EL (cell line): ENCODE measurements at places on chromosomes 11 and 22.

DNA sequence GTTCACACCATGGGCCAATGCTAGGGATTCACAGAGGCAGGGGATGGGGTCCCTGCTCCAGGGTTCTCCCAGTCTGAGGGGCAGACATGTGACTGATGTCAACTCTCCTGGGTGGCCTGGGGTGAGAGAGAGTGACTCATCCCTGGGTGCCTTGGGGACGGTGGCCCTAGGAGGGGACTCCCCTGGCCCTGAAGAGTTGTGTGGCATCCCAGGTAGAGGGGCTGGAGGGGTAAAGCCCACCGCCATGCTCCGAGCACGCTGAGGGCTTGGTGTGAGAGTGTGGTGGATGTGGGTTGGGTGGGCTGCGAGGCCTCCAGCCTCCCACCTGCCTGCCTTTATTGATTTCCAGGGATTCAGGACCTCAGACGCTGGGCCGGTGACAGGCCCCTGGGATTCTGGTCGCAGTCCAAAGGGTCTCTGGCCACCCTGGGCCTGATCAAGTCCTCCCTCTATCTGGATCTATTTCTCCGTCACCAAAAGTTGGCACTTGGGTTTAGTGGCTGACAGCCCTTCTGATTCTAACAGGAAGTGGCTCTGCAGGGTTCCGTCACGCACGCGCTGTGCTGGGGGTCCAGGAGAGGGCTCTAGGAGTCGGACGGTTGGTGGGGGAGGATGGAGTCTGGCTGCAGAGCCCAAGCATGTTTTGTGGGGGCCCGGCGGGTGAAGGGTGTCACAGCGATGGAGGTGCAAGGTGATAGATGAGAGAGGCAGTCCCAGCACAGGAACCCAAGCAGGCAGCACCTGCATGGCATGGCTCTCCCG, 27.3 kb upstream of the WNT7B start:
- no peak for DNase-seq

- no peak for DNase-seq
These were observed 107.1 kb downstream of the GAB2 start for GRCh38 chr11:78310500-78310909.

GRCh38 chr11:7645206-7645605, 28.1 kb downstream of the CYB5R2 start:
- no peak for DNase-seq

DNA sequence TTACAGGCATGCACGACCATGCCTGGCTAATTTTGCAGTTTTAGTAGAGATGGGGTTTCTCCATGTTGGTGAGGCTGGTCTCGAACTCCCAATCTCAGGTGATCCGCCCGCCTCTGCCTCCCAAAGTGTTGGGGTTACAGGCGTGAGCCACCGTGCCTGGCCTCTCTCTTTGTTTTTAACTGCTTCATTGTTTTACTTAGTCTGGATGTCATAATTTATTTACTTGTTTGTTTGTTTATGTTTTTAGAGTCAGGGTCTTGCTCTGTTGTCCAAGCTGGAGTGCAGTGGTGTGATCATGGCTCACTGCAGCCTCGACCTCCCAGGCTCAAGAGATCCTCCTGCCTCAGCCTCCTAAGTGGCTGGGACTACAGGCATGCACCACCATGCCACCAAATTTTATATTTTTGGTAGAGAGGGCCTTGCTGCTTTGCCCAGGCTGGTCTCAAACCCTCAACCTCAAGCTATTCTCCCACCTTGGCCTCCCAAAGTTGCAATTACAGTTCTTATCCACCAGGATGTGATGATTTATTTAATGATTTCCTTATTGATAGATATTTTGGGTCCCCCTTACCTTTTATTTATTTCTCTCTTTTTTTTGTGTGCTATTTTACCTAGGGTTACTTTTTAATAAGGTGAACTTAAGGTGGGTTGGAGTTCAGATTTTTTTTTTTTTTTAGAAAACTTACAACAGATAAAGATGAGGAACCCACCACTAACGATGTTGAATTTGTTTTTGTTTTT, 52.6 kb upstream of the ADA2 start:
- DNase-seq, result no peak

GRCh38 chr22:41951898-41952474, at the start of gene SMIM45:
Gene SMIM45, plus strand, starts transcription at chr22:41952150.
- no peak for DNase-seq

DNA sequence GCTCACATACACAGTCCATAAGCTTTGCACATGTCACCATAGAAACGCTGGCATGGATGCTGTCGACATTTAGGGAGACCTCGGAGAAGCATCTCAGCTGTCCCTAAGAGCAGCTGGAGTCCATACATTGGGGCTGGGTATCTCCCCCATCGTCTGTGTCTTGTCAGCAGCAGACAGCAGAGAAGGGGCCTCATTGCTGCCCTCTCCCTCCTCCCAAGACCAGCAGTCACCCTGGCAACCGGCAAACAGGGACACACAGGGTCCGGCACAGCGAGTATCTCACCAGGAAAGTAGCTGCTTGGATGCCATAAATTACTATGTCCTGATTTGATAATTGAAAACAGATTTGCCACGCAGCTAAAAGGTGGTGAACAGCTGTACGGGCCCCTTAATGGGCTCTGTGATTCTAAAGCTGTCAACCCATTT, 84.4 kb downstream of the CD44 start:
- peak; percentile 16 for DNase-seq

- peak; percentile 50 for DNase-seq
These were observed 425.9 kb downstream of the TMEM135 start for GRCh38 chr11:87463486-87464102.

DNA sequence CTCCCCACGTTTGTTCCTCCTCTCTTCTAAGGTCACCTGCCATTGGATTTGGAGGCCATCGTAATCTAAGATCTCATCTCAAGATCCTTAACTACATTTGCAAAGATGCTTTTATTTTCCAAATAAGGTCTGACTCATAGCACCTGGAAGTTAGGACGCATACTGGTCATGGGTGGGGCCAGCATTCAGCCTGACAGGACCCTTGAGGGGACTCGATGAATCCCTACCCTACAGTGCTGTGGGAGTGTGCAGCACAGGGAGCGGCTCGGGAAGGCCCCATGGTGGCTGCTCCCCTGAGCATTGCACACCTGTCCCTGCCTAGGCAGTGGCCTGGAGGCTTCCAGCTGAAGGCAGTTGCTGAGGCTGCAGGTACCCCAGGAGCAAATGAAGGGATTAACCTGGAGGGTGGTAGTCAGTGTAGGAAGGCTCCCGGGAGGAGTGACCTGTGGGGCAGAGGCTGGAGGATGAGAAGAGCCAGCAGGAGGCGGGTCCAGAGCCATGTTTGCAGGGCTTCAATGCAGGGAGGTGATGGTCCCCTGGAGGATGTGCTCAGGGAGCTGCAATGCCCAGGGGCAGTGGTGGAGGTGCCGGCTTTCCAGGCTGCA, 362.2 kb downstream of the CTTN start:
- no peak for DNase-seq

GRCh38 chr11:62402226-62402959, 16.4 kb upstream of the SCGB1A1 start:
- no peak for DNase-seq

GRCh38 chr22:26958378-26958777, 301.0 kb downstream of the MIAT start:
- DNase-seq, result no peak

DNA sequence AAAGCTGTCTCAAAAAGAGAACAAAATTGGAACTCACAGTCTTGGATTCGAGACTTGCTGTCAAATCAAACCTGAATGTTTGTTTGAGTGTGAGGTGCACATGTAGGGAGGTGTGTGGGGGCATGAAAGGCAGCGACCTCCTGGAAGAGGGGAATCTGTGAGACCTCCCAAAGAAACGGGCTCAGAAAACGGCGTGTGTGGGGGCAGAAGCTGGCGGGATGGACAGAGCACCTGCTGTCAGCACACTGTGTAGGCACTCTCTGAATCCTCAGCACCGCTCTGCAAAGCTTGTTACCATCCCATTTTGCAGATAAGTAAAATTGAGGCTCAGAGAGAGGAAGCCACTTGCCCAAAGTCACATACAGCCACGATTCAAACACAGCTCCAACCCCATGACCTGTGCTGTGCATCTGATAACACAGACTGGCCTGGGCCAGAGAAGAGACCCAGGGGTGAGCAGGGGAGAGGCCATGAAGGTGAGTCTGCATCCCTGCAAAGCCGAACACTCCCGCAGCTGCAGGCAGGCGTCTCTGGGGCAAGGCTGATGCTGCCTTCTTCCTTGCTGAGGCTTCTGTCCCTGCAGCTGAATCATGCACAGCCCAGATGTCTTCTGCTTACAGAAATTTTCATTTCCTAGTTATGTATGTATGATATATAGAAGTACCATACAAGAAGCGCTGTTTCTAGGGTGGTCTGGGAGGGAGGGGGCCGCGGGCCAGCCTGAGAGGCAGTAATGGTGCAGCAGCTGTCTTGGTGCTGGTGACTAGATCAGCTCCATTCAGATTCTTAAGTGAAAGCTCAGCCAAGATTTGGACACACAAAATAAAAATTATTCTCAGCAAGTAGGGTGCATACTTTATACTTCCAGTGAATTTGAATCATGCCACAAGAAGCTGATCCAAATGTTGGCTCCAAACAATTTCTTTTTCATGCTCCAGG, 67.3 kb upstream of the SHISAL1 start:
- no peak for DNase-seq

GRCh38 chr11:69931994-69932910, 113.0 kb upstream of the FGF3 start:
- DNase-seq, result no peak

- DNase-seq, result peak; percentile 48
These were observed 250.3 kb downstream of the TBC1D22A start for GRCh38 chr22:47012589-47013370.

GRCh38 chr11:15563054-15563453, 448.3 kb downstream of the INSC start:
- no peak for DNase-seq

DNA sequence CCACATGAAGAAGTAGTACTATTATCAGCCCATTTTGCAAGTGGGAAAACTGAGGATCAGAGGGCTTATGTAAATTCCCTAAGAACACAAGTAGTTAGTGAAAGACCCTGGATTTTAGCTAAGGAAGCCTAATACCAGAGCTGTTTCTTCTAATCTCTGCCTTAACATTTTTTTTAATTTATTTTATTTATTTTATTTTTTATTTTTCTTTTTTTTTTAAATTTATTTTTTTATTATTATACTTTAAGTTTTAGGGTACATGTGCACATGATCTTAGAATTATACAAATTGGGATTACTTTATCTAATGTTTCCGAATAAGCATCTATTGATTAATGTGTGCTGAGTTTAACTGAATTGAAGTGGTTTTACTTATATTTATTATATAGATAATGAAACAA, 1015.3 kb downstream of the LRRC4C start:
- no peak for DNase-seq

GRCh38 chr22:49522582-49523373, 304.9 kb downstream of the BRD1 start:
- DNase-seq, result no peak

GRCh38 chr22:20392983-20393704, 807 bp upstream of the ZNF74 start:
- no peak for DNase-seq
